ENCODE measurements at places on chromosomes 2 and 18. TPM values are rescaled to one million over a fixed set of nuclear protein-coding genes. Genes with fewer than 3 reads are reported as not detected.
A peak's percentile ranks its signal among the peaks of the same experiment; 100 is the strongest.

HOXD13 gene
- not detected for total RNA-seq

ESPNL gene
- total RNA-seq = not detected

NPHP1 gene
- total RNA-seq = not detected

TGFA gene
- total RNA-seq = 14.2 TPM

DNA sequence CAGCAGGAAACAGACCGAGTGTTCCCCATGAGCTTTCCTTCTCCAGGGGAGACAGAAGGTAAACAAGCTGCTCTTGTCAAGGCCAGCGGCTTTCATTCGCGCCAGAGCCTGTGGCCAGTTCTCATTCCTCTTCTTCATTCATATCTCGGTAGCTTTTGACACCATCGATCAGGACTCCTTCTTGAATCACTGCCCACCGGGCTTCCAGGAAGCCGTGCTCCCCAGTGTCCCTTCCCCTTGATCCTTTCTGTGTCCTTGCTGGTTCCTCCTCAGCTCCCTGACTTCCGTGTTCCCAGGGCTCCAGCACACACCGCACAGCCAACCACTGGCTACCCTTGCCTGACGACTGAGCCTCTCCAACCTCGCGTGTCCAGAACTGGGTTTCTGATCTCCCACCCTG, 14.1 kb downstream of the SLC66A3 start:
- peak; percentile 40 for DNase-seq

- no peak for DNase-seq
These were observed 1085.6 kb downstream of the SOCS6 start for GRCh38 chr18:71374294-71375000.

GRCh38 chr2:70991142-70991541, 3.5 kb downstream of the TEX261 start:
- no peak for DNase-seq

- no peak for DNase-seq
These were observed 238.0 kb upstream of the COPS8 start for GRCh38 chr2:236847538-236848263.

DNA sequence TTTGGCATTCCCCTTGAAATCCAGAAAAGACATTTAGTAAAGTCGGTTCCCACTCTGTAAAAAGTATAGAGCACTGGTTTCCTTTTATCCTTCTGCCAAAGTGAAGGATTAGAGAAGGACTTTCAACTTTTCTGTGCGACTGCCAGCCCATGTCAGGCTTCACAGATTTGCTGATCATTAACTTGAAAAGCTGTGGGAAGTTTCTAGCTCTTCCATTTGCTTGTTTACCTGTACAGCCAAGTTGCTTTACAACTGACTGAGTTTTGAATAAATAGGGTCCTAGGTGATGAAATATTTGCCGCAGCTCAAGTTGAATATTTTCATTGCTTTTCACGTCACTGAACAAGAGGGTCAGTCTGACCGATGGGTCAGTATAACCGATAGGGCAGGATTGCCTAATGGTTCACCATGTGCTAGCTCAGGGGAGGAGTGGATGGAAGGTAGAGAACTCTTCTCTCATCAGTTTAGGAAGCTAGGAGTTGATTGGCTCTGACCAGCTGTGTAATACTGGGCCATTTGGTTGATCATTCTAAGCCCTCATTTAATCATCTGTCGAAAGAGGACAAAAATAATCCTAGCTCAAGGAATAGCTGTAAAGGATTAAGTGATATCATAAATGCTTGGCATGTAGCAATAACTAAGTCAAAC, 30.4 kb downstream of the UPP2 start:
- no peak for DNase-seq

GRCh38 chr2:102636283-102636907, 17.0 kb downstream of the SLC9A2 start:
- DNase-seq = peak; percentile 67
